Lung microvascular endothelial cell (primary cell): ENCODE measurements at places on chromosomes 16 and 17. TPM values are rescaled to one million over a fixed set of nuclear protein-coding genes. Genes with fewer than 3 reads are reported as not detected.

EFCAB5 gene
- under 0.01 and 0.40 TPM in 2 replicates for total RNA-seq

CHTF18 gene
- total RNA-seq = 4.8 and 6.8 TPM in 2 replicates

PSMC3IP gene
- 1.4 and 1.7 TPM in 2 replicates for total RNA-seq

GNGT2 gene
- total RNA-seq = 0.40 and 1.5 TPM in 2 replicates

CBX2 gene
- total RNA-seq = 4.6 and 5.2 TPM in 2 replicates

MSLN gene
- total RNA-seq = 0.20 TPM in 1 of 2 replicates, not detected in the other

SCNN1B gene
- total RNA-seq = 4.4 and 18.8 TPM in 2 replicates

TEKT5 gene
- total RNA-seq = not detected in 2 replicates

C16orf74 gene
- total RNA-seq = 2.2 and 9.8 TPM in 2 replicates

CTU2 gene
- 6.5 and 9.2 TPM in 2 replicates for total RNA-seq

TBC1D3I gene
- under 0.01 and 0.22 TPM in 2 replicates for total RNA-seq

PKD1 gene
- 18.5 and 31.5 TPM in 2 replicates for total RNA-seq

PPM1E gene
- total RNA-seq = 0.20 TPM in 1 of 2 replicates, not detected in the other

CNTD1 gene
- under 0.01 TPM in 1 of 2 replicates, not detected in the other for total RNA-seq

HP gene
- total RNA-seq = 0.20 TPM in 1 of 2 replicates, not detected in the other

OR1A1 gene
- total RNA-seq = not detected in 2 replicates

PRR35 gene
- not detected in 2 replicates for total RNA-seq
